Cardiac muscle cell (in vitro differentiated cells and primary cell): ENCODE measurements at places on chromosomes 7 and 10.
A peak's percentile ranks its signal among the peaks of the same experiment; 100 is the strongest.

- H3K36me3 ChIP-seq, result no peaks in the 10 kb centered on the region
- H3K4me3 ChIP-seq, result no peak overlapping the region
- no peak for DNase-seq
- no peak overlapping the region for H3K27ac ChIP-seq
These were observed 126.1 kb downstream of the ADARB2 start for GRCh38 chr10:1610986-1611770.

- H3K4me1 ChIP-seq, result no peaks in the 10 kb centered on the region
- H3K27me3 ChIP-seq, result no peaks in the 10 kb centered on the region
- H3K27ac ChIP-seq, result no peak overlapping the region
- H3K4me3 ChIP-seq, result no peak overlapping the region
These were observed 158.0 kb downstream of the KCND2 start for GRCh38 chr7:120431016-120431415.

DNA sequence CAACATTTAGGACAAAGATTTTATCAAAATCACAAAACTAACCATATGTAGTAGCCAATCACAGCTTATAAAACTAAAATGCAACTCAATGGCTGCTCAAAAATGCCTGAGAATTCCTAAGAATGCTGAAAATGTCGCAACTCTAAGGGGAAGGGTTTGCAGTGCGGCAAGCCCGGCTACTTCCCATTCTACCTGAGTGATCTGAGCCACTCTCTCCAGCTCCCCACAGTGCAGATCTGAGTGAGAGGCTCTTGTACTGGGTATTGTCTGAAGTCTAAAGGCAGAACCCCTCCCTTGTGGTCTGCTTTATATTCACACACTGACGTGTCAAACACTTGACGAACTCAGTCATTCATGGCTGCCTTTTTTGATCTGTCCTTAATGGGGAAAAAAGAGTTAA is 28.9 kb downstream of the RAB11FIP2 start:
- H3K36me3 ChIP-seq, result no peaks in the 10 kb centered on the region
- H3K27me3 ChIP-seq, result no peaks in the 10 kb centered on the region
- peak; percentile 11 for DNase-seq
- H3K4me3 ChIP-seq, result no peak overlapping the region
- no peak overlapping the region for H3K27ac ChIP-seq

DNA sequence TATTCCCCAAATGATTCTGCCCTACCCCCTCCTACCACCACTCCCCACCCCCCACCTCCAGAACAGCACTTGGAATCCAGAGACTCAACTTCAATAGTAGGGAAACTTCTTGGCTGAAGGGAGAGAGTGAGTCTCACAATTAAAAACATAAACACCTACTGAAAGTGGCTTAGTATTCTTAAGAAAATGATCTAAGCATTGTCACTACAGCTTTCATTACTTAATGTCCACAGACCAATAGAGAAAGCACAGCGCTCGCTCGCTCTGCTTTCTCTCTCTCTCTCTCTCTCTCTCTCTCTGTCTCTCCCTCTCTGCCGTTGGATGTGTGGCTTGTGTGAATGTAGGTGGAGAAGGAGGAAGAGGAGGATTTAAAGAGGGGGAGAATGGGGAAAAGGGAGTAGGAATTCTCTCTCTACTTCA is 1.5 kb upstream of the SEMA3A start:
- peaks cover 21% of the 10 kb centered on the region for H3K4me1 ChIP-seq
- peak; percentile 66 for DNase-seq
- H3K27ac ChIP-seq, result peak overlapping the region; percentile 90
- no peaks in the 10 kb centered on the region for H3K27me3 ChIP-seq
- H3K36me3 ChIP-seq, result no peaks in the 10 kb centered on the region
- peak overlapping the region; percentile 56 for H3K4me3 ChIP-seq

DNA sequence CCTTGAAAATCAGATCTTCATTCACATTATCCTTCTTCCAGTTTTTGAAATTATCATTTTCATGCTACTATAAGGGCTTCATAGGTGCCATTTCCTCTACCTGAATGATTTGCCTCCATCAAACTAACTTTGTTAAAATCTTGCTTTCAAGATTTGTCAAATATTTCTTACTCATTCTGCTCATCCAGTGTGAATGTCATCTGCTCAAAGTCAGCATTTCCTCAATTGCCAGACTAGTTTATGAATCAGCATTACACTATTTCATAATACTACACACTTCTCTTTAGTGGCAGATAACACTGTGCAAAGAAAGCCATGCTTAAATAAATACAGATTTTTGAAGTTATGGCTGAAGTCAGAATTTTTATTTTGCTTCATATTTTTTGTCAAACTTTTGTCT is 21.3 kb upstream of the LIPF start:
- H3K4me3 ChIP-seq, result no peak overlapping the region
- H3K36me3 ChIP-seq, result no peaks in the 10 kb centered on the region
- H3K27ac ChIP-seq, result no peak overlapping the region

DNA sequence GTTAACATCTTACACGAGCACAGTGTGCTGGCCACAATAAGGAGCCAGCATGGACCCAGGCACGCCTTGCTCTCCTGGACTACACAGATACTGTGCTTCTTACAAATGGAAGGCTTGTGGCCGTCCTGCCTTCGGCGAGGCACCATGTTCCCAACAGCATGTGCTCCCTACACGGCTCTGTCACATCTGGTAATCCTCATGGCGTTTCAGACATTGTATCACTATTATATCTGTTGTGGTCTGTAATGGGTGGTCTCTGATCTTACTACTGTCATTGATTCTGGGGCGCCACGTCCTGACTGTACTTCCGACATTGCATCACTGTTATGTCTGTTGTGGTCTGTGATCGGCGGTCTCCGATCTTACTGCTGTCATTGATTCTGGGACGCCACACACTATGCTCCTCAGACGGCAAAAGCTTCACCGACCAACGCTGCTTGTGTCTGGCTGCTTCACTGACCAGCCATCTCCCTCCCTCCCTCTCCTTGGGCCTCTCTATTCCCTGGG is 195.4 kb downstream of the MAD1L1 start:
- peaks cover 14% of the 10 kb centered on the region for H3K4me1 ChIP-seq
- no peak overlapping the region for H3K4me3 ChIP-seq
- H3K27me3 ChIP-seq, result no peaks in the 10 kb centered on the region
- no peak for DNase-seq

DNA sequence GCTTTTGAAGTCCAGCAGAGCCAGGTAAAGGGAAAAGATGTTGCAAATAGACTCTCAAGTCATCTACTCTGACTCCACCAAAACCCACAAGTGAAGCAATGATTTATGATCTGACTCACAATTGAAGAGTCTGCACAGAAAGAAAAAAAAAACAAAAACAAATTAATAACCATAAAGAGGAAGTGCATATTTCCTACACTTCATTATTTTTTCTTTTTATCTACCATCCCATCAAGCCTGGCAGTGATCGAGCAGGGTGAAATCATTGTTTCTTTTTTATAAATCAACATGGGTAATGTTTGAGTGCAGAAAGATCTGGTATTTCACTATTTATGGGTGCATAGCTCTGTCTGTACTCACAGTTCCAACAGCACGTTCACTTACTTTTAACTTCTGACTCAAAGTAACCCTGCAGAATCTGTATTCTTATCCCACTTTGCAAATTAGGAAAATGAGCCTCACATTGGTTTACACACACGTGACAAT is 829.0 kb downstream of the TNS3 start:
- DNase-seq, result peak; percentile 30
- no peaks in the 10 kb centered on the region for H3K36me3 ChIP-seq
- no peaks in the 10 kb centered on the region for H3K27me3 ChIP-seq

- H3K27me3 ChIP-seq, result no peaks in the 10 kb centered on the region
- no peaks in the 10 kb centered on the region for H3K4me1 ChIP-seq
- peaks cover 12% of the 10 kb centered on the region for H3K36me3 ChIP-seq
- no peak for DNase-seq
- H3K4me3 ChIP-seq, result no peak overlapping the region
These were observed 79.5 kb upstream of the FAM133B start for GRCh38 chr7:92669616-92670165.

- no peak overlapping the region for H3K4me3 ChIP-seq
- no peaks in the 10 kb centered on the region for H3K36me3 ChIP-seq
- H3K27me3 ChIP-seq, result no peaks in the 10 kb centered on the region
- peaks cover 8% of the 10 kb centered on the region for H3K4me1 ChIP-seq
These were observed 108.6 kb downstream of the UBE2H start for GRCh38 chr7:129843978-129844840.

DNA sequence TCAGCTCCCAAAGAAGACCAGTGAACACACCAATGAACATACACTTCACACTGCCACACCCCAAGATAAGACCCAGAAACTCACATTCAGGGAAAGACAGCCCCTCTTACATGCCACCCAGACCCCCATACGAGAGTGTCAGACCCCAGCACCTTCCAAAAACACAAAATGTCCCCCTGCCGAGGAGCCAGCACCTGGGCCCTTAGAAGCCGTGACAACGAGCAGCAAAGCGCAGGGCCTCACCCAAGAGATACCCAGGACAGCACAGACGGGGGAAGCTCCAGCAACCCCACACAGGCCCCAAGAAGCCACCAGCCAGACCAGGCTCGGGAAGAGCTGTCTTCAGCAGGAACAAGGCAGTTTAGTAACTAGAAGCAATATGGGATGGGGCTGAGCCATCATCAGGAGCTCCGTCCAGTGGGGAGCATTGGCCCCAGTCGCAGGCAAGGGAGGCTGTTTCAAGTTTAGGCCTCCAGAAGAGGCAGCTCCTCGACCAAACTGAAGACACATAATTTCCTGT is 243.6 kb downstream of the PTPRN2 start:
- no peak overlapping the region for H3K27ac ChIP-seq
- H3K36me3 ChIP-seq, result no peaks in the 10 kb centered on the region
- no peaks in the 10 kb centered on the region for H3K4me1 ChIP-seq

- no peak overlapping the region for H3K4me3 ChIP-seq
- H3K27ac ChIP-seq, result peak overlapping the region; percentile 60
- H3K36me3 ChIP-seq, result peaks cover 9% of the 10 kb centered on the region
- H3K4me1 ChIP-seq, result no peaks in the 10 kb centered on the region
- H3K27me3 ChIP-seq, result no peaks in the 10 kb centered on the region
- no peak for DNase-seq
These were observed 26.6 kb downstream of the RPP38 start for GRCh38 chr10:15123749-15124184.

DNA sequence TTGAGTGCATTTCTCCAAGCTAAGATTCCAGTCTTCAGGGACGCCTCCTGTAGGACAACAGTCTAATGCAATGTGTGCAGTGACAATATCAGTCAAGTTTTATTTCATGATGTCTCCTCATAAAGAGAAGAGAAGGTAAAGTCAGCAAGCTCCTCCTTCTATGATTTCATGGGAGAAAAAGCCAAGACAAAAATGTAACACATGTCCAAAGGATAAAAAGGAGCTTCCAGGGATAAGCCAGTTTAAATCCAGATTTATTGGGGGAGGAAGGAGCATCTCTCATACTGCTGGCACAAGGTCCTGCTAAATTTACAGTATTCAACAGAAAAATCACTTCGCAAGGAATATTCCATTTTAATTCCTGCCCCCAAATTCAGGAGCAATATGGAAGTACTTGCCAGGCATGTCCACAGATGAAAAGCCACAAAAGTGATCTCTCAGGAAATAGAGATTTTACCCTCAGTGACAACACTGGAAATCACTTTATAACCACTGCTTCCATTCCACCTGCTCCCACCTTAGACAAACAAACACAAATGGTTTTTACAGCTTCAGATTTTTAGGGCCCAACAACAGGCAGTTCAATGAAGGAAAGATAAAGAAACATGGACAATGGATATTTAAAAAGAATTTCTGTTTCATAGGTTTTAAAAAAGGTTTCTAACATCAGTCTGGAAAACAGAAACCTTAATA is 677.5 kb upstream of the C7orf33 start:
- no peak for DNase-seq
- no peak overlapping the region for H3K27ac ChIP-seq
- H3K4me1 ChIP-seq, result peaks cover 17% of the 10 kb centered on the region
- H3K27me3 ChIP-seq, result no peaks in the 10 kb centered on the region
- no peaks in the 10 kb centered on the region for H3K36me3 ChIP-seq

DNA sequence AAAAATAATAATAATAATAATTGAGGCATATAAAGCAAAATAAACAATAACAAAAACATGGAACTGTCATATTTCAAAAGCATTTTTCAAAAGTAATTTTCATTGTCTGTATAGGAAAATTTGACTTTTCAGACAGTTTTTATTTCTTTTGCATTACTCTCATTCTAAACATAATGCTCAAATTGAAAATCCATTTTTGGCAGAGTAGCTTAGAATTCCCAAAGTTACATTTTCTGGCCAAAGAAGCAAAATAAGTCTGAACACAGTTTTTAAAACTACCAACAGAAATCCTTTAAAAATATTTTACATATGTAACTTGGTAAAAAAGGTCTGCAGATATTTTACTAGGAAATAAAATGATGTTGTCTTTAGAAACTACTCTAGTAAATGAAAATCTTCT is 535.4 kb downstream of the ANKRD7 start:
- DNase-seq, result no peak
- no peaks in the 10 kb centered on the region for H3K4me1 ChIP-seq
- no peaks in the 10 kb centered on the region for H3K27me3 ChIP-seq
- no peaks in the 10 kb centered on the region for H3K36me3 ChIP-seq
- no peak overlapping the region for H3K4me3 ChIP-seq

GRCh38 chr10:104325436-104326435 is 12.5 kb downstream of the ITPRIP start:
- H3K4me1 ChIP-seq, result peaks cover 46% of the 10 kb centered on the region
- no peak overlapping the region for H3K4me3 ChIP-seq
- no peak for DNase-seq
- no peak overlapping the region for H3K27ac ChIP-seq

DNA sequence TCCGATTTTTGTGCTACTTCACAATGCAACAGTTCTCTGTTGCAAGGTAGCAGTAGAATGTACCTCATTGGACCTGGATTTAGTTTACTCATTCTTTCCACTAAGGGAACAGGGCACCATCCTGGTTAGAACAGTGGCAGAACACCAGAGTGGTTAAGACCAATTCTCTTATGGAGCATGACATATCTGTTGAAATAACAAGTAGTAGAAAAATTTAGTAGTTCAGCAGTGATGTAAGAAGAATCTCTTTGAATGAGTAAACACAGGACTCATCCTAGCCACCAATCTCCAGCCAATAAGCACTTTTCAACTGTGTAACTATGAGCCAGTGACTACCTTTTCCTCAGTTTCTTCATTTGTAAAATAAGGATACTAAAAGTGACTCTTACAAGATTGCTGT is 2.4 kb downstream of the ANKRD22 start:
- DNase-seq, result peak; percentile 32
- H3K4me1 ChIP-seq, result no peaks in the 10 kb centered on the region
- no peak overlapping the region for H3K27ac ChIP-seq
- H3K27me3 ChIP-seq, result no peaks in the 10 kb centered on the region
- H3K36me3 ChIP-seq, result no peaks in the 10 kb centered on the region
- H3K4me3 ChIP-seq, result no peak overlapping the region

GRCh38 chr7:118220583-118220982 is 3.9 kb upstream of the ANKRD7 start:
- H3K27me3 ChIP-seq, result no peaks in the 10 kb centered on the region
- no peak overlapping the region for H3K4me3 ChIP-seq
- no peak overlapping the region for H3K27ac ChIP-seq
- DNase-seq, result no peak
- no peaks in the 10 kb centered on the region for H3K36me3 ChIP-seq
- H3K4me1 ChIP-seq, result no peaks in the 10 kb centered on the region

DNA sequence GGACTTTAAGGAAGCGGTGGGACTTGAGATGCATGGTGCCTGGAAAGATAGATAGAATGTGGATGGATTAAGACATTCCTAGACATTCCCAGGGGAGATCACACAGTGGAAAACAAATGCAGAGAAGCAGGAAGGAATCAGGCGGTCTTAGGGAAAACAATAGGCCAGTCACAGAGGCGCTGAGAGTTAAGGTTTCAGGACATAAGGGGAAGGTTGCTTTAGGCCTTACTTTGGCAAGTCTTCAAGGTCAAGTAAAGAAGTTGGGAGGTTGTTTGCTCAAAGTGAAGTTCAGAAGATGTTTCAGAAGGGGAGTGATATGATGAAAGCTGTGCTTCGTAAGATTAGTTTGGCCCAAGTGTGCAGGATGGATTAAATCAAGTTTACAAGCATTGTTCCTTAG is 109.4 kb downstream of the SUGCT start:
- DNase-seq, result no peak
- H3K4me1 ChIP-seq, result peaks cover 10% of the 10 kb centered on the region
- no peaks in the 10 kb centered on the region for H3K36me3 ChIP-seq
- no peaks in the 10 kb centered on the region for H3K27me3 ChIP-seq
